CD4-positive, alpha-beta T cell treated with Interleukin-4 for 4 hours (primary cell): ENCODE measurements at places on chromosomes 2 and 18.

DNA sequence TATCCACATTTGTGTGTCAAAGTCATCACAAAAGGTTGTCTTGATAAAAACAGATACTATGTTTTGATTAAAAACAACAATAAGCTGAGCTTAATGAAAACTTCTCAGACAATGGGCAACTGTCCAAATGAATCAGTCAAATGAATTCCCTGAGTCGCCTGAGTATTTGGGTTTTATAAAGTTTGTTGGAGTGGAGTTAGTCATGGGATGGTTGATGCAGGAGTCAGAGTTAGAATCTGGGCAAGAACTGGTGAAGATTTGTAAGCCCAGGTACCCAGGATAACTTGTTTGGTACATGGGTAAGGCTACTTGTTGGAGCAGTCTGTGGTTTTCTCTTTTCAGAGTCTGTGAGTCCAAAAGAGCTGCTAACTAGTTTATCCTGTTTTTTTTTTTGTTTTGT lies 34.4 kb upstream of the RAPGEF4 start:
- DNase-seq, result no peak

- DNase-seq, result no peak
Measured at GRCh38 chr2:129205766-129206165, 773.7 kb upstream of the RAB6C start.

DNA sequence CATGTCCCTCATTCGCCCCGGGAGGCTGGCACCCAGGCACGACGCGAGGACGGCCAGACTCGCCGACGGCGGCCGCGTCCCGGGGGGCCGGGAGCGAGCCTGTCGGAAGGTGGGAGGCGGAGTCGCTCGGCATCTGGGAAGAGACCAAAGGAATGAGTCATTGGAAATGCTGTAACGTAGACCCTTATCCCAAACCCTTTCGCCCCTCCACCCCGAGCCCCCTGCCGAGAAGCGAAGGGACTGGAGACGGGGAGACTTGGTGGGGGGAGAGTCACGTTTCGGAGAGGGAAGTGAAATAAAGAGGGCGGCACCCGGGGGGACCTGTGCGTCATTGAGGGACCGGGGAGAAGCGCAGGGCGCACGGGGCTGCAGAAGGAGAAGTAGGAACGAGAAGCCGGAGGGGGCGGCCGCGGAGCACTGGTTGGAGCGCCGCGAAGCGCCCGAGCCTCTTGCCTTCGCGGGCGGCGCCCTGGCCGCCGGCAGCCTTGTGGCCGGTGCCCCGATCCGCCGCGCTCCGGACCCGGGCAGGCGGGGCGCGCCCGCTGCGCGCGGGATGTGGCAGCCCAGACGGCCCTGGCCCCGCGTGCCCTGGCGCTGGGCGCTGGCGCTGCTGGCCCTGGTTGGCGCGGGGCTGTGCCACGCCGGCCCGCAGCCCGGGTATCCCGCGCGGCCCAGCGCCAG lies at the start of gene EMILIN2:
TSS of gene EMILIN2 (plus strand) at position 371 of the 681 bp plus-strand sequence. CDS start at position 554, 183 bp downstream.
- DNase-seq, result peak; percentile 44

DNA sequence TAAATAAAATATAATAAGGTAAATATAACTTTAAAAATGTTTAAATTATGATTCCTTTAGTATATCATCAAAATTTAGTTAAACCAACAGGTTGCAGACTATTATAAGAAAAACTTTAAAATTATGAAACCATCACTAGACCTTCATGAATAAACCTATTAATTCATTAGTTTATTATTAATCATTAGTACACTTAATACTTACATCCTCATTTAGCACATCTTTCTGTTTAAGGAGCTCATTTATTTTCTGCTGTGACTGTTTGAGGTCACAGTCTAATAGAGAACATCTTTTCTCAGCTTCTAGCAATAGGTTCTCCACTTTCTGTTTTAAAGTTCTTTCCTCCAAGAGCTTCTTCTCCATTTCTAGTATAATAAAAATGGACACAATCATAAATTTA lies 52.8 kb downstream of the SLC66A3 start:
- DNase-seq, result no peak

DNA sequence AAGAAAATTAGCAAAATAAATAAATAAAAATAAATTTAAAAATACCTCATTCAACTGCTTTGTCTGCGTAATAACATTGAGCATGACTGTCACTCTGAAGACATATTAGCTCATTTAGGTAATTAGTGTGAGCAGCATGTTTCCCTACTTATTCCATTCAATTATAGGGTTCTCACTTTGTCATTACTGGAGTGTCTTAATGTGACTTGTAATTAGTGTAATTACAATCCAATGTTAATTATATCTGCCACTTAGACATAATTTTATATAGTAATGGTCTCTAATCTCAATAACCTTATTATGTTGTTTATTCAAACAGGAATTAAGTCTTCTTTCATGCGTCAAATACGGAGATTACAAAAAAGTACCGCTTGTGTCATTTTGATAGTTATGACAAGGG lies 893.9 kb upstream of the ACVR2A start:
- DNase-seq, result no peak

DNA sequence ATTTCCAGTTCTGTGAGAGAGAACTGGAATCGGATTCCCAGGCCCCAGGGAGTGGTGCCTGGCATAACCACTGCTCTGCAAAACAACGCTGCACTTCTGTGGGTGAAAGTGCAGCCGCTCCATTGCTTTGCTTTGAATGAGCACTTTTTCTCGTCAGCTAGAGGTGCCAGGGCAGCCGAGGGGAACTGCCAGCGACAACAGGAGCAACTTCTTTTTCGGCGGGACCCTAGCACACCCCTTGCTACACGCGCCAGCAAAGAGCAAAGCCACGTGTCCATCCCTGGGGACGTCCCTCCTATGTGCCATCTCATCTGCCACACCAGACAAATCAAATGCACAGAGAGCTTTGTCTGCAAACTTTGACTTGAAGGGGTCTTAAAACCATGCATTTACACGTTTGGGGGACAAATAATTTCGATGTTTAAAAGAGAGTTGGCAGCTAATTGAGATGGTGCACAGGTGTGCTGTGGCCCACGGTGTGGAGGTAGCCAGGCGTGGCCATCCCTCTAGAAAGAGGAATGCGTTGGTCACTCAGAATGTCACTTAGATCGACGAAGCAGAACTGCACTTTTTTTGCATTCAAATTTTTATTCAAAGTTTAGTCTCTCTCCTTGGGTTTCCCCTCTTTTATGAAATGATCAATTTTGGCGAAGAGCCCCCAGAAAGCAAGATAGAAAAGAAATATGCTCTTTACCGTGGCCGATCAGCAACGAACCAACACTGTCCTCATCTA lies 151.8 kb downstream of the MBP start:
- no peak for DNase-seq

DNA sequence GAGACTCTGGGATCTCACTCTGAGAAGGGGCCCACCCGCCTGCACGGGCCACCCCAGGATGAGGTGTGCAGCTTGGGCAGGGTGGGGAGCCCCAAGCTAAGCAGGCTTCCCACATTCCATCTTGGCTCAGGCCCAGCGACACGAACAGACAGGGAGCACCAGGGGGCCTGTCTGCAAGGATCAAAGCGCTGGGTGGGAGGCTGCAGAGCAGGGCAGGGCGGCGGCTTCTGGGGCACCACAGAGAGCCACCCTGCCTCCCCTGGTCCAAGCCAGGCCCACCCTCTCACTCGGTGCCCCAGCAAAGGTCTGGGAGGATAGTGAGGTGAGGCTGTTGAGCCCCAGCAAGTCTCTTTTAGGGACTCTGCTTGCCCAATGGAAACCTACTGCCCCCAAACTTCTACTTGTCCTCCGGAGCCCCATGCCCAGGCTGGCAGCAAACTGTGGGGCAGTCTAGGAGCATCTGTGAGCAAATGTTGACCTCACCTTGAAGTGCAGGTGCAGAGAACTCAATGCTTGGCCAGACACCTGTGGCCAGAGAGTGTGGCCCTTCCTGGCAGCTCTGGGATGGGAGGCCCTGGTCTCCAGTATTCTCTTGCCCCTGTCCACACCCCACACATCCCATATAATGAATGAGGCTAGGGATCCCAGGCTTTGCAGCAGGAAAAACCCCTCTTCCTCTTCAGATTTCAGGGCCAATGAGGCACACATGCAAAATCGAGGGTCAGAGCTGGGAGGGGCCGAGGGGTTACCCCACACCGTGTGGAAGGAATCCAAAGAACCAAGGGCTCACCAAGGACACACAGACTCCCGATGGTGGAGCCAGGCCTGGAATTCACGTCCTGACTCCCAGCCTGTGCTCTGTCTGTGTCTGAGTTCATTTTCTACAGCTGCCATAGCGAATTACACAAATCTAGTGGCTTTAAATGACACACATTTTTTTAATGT lies 18.8 kb upstream of the GLI2 start:
- no peak for DNase-seq

- no peak for DNase-seq
Measured at GRCh38 chr2:171551836-171552235, 29.6 kb downstream of the CYBRD1 start.

- no peak for DNase-seq
Measured at GRCh38 chr2:96747061-96747617, 7.3 kb upstream of the LMAN2L start.

DNA sequence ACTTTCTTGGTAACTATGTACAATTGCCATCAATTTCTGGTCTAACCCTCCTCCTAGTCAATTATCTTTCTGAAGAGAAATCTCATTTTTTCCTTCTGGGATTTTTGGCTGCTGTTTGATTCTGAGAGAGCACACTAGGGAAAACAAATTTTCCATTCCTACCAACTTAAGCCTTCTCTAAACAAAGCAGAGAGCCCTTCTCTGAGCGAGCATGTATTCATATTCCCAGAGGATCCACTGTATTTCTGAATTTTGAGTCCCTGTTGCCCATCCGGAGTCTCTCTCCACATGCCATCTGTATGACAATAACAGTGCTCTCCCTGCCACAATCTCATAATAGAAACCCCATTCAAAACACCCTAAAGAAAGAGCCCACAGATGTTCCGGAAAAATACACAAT lies 78.5 kb downstream of the MAIP1 start:
- DNase-seq, result no peak

DNA sequence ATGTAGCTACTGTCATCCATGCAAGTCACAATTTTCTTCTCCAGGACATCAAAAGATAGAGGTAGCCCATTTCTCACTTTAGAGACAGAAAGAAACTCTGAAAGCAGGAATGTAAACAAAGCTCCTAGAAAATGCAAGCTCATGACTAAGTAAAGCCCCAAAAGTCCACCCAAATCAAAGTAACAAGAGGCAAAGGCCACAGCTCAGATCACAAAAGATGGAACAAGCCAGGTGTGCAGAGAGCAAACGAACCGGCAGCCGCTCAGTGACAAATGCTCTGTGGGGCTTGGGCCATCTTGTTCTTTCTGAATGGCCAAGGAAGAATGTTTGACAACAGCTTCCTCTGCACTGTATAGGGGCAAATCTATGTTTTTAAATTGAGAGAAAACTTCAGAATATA lies 201.0 kb downstream of the CYRIA start:
- no peak for DNase-seq

DNA sequence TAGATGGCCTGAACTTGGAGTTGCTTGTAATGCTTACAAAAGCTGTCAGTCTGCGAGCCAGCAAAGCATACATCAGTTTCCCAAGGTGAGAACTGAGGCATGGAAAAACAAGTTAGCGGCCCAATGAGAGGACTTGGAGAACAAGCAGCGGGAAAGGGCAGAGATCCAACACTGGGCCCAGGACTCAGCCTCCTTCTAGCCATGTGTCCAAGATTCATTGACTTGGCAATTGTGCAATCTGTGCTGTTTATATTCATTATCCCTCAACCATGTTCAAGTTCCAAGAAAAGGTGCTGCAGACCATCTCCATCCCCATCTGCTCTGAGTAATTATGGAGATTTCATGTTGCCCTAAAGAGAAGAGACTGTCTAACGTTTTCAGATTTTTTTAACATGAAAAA lies 187.4 kb downstream of the ALK start:
- no peak for DNase-seq

GRCh38 chr18:34709104-34709503 lies 994 bp upstream of the DTNA start:
- DNase-seq, result no peak

DNA sequence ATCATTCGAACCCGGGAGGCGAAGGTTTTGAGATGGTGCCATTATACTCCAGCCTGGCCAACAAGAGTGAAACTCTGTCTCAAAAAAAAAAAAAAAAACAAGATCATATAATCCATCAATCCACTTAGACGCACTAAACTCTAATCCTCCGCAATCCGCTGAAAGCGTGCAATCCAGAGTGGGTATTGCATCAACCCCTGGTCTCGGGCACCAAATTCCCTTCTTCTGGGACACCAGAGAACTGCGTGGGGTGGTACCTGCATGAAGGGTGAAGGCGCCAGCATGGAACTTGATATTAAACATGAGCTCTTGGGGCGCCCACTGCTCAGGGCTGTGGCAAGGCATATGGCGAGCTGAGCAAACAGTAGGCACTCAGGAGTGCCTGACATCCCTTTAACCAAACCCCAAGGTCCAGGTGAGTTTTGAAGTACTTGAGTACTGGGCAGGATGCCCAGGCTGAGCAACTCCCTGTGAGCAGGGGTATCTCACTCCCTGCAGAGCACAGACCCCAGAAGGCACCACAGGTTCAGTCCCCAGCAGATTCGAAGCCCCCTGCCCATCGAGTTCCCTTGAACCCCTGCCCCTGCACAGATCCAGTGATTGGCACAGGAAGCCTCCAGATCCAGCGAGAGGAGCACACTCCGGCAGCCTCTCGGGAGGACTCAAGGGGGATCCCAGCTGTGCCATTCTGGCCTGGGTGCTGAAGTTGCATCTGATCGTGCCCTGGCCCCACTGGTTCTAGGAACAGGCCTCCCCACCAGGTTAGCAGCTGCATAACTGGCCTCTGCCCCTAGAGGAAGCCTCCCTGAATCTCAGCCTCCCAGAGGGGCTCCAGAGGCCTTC lies 8.0 kb downstream of the ALPI start:
- no peak for DNase-seq

DNA sequence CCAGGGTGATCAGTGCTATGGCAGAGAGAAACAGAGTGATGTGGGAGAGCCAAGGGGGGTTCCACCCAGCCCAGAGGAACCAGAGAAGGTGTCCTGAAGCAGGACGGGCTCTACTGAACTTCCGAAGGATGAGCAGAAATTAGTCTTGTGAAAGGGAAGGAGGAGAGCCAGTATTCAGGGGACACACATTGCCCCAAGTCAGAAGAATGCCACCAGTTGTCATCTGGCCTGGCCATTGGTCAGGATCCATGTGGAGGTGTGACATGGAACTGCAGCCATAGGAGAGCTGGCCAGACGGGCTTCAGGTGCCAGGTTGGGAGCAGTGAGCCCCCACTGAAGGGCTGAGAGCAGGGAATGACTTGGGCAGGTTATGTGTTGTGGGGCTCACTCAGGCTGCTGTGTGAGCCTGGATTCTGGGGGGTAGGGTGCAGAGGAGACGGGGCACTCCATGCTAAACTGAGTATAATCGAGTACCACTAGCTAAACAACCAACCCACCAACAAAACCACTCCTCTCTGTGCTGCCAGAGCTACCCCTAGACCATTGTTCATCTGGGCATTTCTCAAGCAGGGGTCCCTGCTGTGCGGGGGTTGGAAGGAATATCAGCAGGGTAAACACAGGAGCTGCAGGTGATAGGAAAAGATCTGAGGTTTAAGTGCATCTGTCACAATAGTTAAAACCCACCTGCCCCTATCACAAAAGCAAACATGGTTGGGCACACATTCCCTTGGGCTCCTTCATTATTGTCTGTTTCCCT lies 25.3 kb downstream of the MARCO start:
- no peak for DNase-seq
